ENCODE measurements at places on chromosomes 7 and 10.

DNA sequence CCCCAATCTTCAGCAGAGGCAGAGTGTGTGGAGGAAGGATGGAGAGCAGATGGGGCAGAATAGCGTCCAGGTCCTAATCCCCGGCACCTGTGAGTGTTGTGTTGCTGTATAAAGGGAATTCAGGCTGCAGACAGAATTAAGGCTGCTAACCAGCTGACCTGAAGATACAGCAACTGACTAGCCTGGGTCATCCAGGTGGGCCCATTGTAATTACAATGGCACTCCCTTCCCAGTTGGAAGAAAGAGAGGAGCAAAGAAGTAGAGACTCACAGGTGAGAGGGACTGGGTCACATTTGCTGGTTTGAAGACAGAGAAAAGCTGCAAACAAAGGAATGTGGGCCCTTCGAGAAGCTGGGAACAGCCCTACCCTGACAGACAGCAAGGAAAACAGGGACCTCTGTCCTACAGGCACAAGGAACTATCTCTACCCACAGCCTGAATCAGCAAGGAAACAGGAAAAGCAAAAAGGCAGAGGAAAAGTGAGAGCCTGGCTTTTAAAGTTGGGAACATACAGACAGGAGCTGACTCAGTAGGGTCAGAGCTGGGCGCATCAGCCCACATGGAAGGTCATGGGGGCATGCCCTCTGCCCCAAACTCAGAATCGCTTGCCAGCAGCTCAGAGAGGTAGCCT lies 11.6 kb upstream of the TMEM72 start:
- DNase-seq, result no peak

DNA sequence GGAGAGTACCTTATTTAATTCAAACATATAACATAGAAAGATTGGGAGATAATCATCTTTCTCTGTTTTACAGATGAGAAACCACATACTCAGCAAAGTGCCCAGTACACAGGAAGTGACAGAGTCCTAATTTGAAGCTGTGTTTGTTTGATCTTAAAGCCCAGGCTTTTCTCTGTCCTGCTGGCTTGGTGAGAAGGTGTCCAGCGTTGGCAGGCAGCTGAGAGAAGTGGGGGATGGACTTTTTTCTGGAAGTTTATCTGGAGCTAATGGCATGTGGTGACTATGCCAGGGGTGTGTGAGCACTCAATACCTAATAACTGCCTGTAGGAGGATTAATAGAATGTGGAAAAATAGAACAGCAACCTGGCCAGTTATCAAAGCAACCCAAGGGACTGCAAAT lies 60.8 kb downstream of the NPSR1 start:
- no peak for DNase-seq

GRCh38 chr10:31961277-31962074 lies 32.8 kb upstream of the ARHGAP12 start:
- DNase-seq, result peak; percentile 84

- DNase-seq, result no peak
These were observed 22.6 kb downstream of the ZNRF2 start for GRCh38 chr7:30306976-30307375.
